ENCODE measurements at places on chromosomes 7 and 10.

DNA sequence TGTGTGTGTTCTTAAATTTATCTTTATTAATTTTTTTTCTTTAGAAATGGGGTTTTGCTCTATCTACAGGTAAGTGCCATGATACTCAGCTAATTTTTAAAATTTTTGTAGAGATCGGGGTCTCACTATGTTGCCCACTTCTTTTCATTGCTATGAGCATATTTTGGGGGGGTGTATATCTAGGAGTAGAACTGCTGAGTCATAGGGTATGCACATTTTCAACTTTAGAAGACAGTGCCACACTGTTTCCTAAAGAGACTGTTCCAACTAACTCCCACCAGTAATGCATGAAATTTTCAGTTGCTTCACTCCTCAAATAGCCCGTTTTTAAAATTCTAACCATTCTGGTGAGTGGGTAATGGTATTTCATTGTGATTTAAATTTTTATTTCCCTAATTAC lies 108.3 kb downstream of the CUL2 start:
- no peak for DNase-seq

DNA sequence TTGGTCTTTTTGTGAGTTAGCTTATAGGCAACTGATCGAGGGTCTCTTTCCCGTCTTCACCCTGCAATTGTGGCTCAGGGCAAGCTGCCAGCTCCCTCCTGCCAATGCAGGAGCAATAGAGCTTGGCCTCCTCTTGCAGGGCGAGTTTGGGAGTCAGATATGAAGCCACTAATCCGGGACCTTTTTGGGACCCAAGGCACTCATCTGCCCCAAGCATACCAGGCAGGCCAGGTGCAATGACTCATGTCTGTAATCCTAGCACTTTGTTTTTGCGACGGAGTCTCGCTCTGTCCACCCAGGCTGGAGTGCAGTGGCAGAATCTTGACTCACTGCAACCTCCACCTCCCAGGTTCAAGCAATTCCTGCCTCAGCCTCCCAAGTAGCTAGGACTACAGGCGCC lies 21.1 kb downstream of the LIMK1 start:
- no peak for DNase-seq

DNA sequence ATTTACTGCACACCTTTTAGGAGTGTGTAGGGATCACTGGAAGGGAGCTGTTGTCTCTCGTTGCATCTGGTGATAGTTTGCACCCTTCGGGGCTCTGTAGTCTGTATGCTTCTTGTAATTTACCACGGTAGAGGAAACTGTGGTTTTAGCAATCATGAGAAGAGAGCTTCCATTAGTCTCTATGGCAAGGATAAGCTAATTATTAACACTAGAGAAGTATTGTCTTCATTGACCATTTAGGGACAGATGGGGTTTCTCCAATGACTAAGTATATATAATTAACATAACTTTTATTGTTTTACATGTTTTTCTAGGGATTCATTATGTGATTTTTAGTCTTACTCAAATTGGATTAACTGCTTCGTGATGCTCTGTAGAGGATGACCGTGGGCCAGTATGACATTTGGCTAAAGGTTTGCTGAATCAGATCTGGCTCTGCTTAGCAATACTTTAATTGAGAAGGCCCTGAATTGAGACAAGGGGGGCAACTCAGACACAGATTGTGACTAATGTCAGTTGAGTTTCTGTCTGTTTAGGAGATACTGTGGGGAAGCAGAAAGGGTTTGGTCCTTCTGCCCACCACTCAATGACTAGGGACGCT lies 8.7 kb downstream of the SLC18A2 start:
- DNase-seq, result no peak

DNA sequence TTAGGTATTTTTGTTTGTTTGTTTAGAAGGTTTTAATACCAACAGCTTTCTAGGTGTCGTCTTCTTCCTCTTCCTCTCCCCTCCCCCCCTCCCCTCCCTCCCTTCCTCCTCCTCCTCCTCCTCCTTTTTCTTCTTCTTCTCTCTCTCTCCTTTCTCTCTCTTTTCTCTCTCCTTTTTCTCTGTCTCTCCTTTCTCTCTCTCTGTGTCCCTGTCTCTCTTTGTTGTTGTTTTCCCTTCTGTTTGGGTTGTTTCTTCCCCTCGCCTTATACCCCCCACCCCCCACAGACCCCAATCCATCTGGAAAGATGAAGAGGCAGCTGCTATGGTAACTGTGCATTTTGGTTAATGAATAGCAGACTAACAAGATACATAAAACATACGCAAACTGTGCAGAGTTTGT lies 75.5 kb downstream of the BTRC start:
- no peak for DNase-seq

DNA sequence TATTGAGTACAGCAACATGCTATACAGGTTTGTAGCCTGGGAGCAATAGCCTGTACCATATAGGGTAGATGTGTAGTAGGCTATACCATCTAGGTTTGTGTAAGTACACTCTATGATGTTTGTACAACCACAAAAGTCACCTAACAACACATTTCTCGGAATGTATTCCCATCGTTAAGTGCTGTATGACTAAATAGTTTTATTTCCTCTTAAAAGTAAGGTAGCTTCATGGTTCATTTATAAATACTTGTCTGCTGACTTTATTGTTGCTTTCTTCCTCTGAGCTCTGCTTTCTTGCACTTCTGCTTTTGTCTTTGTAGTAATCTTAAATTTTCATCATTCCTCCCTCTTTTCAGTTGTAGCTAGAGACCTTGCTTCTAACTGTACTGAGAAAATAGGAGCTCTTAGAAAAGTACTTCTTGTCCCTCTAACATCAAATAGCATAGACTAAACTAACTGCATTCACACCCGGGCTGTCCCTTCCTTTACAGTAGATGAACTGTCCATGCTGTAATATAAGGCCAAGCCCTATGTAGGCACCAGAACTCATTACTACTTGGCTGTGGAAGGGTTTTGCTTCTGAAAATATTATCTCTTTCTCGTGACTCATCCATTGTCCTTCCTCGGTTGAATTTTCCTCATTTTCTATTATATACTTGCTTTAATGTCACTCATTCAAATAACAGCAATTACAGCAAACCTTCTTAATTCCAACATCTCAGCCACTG lies 55.4 kb upstream of the FAM3C start:
- DNase-seq, result no peak

GRCh38 chr10:58435297-58435985 lies 50.2 kb downstream of the TFAM start:
- peak; percentile 96 for DNase-seq

- DNase-seq, result no peak
These were observed 38.3 kb downstream of the AHCYL2 start for GRCh38 chr7:129263168-129263567.

- no peak for DNase-seq
These were observed 39.4 kb upstream of the CHST3 start for GRCh38 chr10:71924771-71925170.

- DNase-seq, result no peak
These were observed 347.7 kb upstream of the MKI67 start for GRCh38 chr10:128473911-128474310.

DNA sequence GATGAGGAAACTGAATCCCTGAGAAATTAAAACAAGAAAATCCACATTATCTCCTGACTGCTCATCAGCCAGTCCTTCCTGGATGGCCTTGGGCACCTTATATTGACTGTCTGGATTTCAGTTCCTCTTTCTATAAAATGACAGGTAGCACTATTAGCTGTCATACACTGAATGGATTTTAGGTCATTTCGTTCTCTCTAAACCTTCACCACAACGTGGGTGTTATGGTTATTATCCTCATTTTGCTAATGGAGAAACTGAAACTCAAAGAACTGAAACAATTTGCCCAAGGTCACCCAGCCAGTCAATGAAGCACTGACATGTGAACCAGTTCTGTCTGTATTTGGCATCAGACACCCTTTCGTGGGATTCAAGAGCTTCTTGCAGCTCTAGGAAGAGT lies 193.8 kb downstream of the CYP26A1 start:
- no peak for DNase-seq

DNA sequence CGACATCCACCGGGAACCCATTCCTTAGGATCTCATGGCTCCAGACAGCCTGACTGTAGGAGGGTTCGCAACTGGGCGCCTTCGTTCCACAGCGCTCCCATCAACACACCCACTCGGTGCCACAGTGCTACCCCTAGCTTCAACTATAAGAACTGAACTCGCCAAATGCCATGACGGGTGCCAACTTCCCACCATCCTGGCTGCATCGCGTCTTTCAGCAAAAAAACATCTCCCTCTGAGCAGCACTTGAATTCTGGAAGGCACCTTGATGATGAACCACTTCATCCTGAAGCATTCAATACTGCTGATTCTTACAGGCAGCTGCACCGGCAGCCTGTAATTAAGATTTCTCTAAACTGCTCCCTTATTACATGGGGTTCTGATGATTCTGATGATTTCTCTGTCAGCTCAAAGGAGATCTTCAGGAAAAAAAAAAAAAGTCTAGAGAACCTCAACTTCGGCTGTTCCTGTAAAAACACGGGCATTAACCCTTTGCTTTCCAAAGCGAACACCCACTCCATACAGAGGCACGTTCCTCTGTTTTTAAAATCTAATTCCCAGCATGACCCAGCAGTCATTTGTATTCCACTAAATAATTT lies 1.3 kb downstream of the CYTH3 start:
- DNase-seq, result no peak

DNA sequence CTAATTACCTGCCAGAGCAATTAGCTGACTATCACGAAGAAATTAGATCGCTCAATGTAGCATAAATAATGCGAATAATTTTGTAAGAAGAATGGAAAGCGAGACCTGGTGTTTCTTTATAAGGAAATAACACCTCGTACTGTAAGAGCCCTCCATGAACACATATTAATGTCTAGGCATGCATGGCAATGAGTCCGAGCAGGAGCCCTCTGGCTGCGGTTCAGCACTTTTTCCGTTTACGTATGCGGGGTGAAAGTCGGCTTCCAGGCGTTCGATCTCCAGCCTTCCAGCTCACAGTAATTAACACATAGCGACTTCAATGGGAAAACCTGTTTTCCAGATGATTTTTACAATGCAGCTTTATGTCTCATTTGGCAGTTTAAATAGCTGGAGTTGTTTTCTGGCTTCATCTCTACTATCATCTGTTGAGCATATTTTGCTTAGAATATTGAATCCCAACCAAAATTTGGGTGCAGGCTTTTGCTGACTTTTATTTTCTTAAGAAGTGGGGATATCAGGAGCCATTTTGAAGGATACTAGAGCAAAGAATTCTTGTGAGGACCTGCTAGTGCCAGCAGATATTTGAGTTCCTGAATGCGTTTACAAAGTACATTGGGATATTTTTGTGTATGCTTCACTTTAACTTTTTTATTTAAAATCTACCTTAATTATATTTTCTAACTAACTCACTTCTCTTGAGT lies 7.2 kb upstream of the SP8 start:
- no peak for DNase-seq

DNA sequence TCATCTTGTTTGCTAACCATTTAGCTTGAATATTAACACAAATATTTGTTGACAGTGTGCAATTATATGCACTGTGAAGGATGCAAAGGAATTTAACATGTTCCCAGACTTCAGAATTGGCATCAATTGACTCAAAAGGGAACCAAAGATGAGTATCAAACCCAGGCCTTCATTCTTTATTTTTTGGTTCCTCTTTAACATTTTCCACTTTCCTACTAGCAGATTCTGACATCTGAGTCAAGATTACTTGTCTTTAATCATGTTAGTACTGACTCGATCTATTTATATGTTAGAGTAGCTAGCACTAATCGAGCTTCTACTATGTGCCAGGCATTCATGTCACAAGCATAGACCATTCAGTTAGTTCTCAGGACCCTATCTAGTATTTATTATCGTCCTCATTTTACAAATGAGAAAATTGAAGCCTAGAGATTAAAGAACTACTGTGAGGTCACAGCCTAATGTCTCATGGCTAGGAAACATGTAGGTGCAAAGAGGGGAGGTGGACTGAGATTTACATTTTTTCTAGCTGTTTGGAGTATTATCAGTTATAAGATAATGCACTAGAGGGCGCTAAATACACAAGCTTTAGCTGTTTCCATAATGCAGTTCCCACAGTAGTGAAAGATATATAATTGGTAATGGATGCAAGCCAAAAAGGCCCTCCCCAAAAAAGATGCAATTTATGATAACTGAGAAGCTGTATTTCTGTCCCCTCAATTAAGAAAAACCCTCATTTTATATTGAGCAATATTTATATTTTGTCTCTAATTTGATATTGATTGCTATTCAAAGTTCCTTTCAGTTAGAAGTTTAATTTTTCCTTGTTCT lies 32.9 kb upstream of the KMT2E start:
- DNase-seq, result no peak

DNA sequence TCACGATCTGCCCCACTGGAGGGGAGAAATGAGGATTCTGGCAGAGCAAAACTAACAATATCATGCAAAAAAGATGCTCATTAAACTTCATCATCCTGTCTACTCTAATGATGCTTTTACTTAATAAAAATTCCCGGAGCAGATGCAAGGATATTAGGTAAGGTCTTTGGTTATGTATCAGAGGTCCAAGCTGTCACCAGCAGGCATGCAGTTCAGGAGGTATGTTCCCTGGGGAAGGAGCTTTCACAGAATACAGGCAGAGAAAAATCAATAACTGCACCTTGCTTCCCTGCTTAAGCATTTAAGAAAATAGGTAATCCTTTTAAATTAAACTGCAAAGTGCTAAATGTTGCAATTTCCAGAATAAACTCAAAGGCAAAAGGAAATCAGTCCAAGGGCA lies 81.6 kb upstream of the C1QL3 start:
- DNase-seq, result no peak

DNA sequence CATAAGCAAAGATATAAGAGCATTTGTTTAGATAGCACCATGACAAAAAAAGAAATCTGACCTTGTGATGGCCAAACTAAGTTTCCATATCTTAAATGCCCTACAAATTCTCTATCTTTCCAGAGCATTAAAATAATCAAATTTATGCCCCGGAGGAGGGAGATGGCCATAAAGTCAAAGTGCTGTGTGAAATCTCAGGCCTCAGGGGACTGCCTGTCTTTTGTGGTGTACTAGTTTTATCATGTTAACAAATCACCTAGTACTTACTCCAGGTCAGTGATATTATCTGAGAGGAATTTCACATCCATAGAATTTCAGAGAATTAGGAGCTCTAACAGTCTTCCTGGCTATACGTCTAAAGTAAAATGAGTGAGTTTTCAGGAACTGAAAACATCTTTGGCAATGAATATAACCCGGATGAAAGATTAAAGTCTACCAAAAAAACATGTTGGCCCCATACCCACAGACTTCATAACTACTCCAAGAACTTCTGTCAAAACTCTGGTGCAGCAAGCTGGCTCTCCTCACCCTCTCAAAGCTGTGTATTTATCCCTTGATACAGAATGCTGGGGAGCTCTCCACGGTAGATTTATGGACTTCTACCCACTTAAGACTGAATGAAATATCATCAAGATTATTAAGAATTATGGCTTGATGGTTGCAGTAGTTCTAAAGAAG lies 682.8 kb downstream of the SORCS1 start:
- no peak for DNase-seq

GRCh38 chr10:113027574-113028455 lies 77.8 kb downstream of the TCF7L2 start:
- DNase-seq, result no peak

- DNase-seq, result no peak
These were observed 442.0 kb downstream of the GFRA1 start for GRCh38 chr10:115831016-115831415.

GRCh38 chr7:27605283-27605682 lies 57.4 kb downstream of the HIBADH start:
- no peak for DNase-seq

- DNase-seq, result peak; percentile 13
These were observed 59.1 kb downstream of the CNTNAP2 start for GRCh38 chr7:146175716-146176115.

- no peak for DNase-seq
These were observed 1.1 kb downstream of the TBX20 start for GRCh38 chr7:35252612-35253459.

GRCh38 chr7:101405474-101406067 lies 42.9 kb downstream of the COL26A1 start:
- DNase-seq, result no peak

- DNase-seq, result no peak
These were observed 66.8 kb upstream of the DNAJB6 start for GRCh38 chr7:157270060-157270444.

Data from fibroblast of skin of left quadriceps (primary cell).